Islet precursor cell (in vitro differentiated cells): ENCODE measurements at places on chromosomes 13 and 19.
A peak's percentile ranks its signal among the peaks of the same experiment; 100 is the strongest.

- peak; percentile 62 for DNase-seq
Measured at GRCh38 chr19:32652894-32653598, 21.9 kb downstream of the ANKRD27 start.

DNA sequence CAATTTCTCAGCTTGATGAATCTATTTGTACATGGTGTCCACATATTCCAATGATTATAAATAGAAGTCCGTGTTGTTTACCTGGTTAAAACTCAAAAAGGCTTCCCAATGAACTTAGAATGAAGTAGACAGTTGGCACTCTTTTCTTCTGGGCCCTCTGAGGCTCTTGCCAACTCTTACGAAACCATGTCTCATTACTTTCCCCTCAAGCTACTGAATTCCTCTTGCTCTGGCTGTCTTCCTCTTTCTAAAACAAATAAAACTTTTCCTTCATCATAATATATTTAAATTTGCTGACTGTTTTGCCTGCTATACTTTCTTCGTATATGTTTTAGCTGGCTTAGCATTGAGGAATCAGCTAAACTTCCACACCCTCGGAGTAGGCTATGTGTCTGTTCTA lies 139.7 kb downstream of the SLITRK6 start:
- DNase-seq, result no peak

- peak; percentile 80 for DNase-seq
Measured at GRCh38 chr19:19554074-19555023, 16.3 kb downstream of the CILP2 start.

- DNase-seq, result peak; percentile 58
Measured at GRCh38 chr13:97005625-97006262, 11.5 kb upstream of the OXGR1 start.

DNA sequence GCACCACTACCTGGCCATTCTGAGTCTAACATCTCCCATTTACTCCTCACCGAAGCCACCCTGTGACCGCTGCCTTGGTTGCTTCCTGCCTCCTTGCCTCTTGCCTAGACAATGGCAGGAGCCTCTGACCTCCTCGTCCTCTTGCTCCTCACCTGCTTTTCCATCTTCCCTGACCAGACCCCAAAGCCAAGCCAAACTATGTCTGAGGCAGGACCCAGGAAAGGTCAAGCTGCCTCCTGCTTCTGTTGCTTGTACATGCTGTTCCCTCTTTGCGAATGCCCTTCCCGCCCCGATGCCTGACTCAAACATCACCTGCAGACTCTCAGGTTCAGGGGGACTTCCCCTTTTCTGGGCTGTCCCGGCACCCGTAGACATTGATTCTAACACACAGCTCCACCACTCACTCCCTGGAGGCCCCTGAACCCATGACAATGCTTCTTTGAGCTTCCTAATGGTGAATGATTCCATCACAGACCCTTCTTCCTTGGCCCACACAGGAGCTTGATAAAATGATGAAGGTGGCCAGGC lies 60.8 kb downstream of the F2RL3 start:
- no peak for DNase-seq

GRCh38 chr19:12779162-12779993 lies 4.0 kb upstream of the HOOK2 start:
- peak; percentile 82 for DNase-seq

GRCh38 chr13:33125821-33126570 lies 109.8 kb downstream of the KL start:
- peak; percentile 96 for DNase-seq

- DNase-seq, result no peak
Measured at GRCh38 chr19:19067276-19068072, 3.7 kb downstream of the SLC25A42 start.

GRCh38 chr13:46131705-46132104 lies 26.9 kb upstream of the CPB2 start:
- no peak for DNase-seq

- DNase-seq, result no peak
Measured at GRCh38 chr13:106505732-106506131, 29.7 kb downstream of the EFNB2 start.

GRCh38 chr19:6062274-6062673 lies 48.0 kb downstream of the RFX2 start:
- DNase-seq, result peak; percentile 36

DNA sequence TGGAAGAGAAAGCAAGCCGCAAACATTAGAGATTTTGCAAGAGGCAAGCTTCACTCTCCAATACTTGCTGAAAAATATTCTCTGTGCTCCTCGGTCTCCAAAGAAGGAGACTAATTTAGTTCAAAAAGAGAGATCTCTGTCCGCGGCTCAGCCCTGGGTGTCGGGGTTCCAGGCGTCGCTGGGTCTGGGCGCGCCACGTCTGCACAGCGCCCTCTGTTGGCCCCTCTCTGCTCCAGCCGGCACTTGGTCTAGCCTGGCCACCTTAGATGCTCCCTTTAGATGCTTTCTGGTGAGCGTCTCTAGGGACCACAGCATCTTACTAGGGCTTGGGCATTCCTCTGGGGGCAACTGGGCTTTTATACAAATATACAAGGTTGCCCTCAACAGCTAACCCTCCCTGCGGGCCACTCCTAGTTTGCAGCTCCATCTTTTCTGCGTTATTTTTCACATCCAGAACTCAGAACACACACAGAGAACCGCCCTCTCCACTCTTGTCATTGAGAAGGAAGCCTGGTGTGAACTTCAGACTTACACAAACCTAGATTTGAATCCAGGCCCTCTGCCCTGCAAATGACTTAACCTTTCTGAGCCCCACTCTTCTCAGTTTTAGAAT lies 78.3 kb downstream of the CYSLTR2 start:
- DNase-seq, result peak; percentile 64

GRCh38 chr19:55265723-55266386 lies 7.0 kb upstream of the PPP6R1 start:
- DNase-seq, result no peak

DNA sequence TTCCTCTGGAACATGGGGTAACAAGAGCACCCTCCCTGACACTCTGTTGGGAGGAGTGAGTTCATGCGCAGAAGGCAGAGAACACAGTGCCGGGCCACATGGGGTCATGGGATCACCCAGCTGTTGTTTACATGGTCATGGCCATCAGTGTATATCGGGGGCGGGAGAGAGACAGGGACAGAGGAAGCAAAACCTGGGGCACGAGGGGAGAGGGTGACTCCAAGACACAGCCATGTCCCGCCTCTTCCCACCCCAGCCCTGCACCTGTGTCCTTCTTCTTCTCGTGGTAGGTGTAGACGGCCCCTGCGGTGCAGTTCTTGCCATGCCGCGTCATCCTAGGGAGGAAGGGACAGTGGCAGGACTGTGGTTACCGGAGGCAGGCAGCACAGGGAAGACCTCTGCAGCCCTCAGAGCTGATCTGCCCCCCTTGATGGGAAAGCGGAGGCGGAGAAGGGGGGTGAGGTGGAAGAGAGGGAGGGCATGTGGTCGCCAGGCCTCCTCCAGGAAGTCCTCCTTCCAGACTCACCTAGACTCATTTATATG lies 19.9 kb downstream of the NOSIP start:
- no peak for DNase-seq
